HCT116 (cell line): ENCODE measurements at places on chromosomes 7 and 10.

- DNase-seq, result no peak
Measured at GRCh38 chr10:84543948-84544347, 215.6 kb downstream of the CCSER2 start.

DNA sequence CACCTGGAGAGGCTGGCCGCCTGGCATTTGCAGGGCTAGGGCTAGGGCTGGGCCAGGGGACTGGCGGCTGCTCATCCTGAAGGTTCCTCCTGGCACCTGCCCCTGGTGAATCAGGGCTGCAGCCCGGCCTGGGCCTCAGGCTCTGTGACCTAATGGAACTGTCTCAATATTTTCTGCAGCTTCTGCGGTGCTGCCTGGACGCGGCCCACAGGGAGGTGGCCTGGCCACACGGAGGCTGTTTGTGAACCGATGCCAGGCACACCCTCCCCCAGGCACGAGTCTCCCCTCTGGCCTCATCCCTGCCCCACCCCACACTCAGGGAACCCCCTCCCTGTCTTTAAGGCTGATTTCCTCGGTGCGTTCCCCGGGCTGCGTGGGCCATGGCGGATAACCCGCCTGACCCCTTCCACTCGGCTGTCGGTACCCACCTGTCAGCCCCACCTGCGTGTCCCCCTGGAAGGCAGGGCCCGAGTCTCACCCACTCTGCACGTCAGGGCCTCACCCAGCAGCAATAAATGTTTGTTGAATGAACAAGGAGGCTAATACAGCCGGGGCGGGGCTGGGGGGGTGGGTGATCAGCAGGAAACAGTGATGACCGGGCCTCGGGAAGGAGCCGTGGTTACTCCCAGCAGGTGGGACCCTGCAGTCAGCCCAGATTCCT, 54.5 kb upstream of the DNAJB6 start:
- DNase-seq, result no peak

DNA sequence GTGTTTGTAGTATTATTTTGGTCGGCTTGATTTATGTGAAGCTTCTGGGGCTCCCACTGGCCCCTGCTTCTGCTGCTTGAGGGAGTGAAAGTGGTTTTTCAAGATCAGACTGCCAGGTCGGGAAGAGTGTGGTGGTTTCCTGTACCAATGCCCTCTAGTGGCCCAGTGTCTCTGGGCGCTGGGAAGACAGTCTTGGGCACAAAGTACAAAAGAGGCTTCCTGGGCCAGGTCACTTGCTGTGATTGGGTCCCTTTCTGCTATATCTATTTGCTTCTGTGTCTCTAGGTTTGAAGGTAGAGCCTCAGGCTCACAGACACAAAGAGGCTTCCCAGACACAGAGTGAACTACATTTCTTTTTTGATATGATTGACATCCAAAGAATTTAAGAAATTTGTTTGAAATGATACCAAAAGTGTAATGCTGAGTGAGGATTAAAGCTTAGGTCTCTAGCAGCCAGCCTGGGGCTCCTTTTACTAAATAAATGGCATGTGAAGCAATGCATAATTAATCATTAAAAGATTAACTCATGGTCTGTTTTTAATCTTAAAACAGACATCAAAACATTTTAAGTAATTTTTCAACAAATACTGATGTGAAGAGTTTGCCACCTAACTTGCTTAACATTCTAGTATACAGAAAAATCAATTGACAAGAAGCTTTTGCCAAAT, 36.3 kb downstream of the ABCB1 start:
- peak; percentile 38 for DNase-seq

DNA sequence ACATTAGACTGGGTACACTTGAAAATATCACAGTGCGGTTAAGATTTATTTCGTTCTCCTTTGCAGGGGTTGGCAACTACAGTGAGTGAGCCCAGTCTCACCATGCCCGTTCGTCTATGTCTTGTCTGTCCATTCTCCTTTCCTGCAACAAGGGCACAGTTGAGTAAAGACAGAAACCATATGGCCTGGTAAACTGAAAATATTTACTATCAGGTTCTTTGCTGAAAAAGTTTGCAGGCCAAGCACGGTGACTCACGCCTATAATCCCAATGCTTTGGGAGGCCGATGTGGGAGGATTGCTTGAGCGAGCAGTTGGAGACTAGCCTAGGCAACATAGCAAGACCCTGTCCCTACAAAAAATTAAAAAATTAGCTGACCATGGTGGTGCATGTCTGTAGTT, 11.4 kb upstream of the KCTD7 start:
- DNase-seq, result no peak

DNA sequence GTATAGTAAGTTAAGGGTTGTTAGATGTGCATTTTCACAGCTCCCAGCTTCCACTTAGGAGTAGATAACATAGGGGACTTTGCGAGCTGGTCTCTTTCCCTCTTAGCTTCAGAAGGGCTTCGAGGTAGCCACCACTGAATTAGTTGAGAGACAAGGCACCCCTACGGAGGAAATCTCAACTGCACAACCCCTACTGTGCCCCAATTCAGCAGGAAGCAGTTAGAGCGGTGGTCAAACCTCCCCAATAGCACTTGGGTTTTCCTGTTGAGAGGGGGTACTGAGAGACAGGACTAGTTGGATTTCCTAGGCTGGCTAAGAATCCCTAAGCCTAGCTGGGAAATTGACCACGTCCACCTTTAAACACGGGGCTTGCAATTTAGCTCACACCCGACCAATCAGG, 1.1 kb upstream of the HERPUD2 start:
- no peak for DNase-seq

GRCh38 chr10:109853921-109854320, 69.4 kb downstream of the XPNPEP1 start:
- no peak for DNase-seq

GRCh38 chr7:143455491-143455890, 12.2 kb downstream of the TAS2R60 start:
- no peak for DNase-seq

GRCh38 chr10:49579621-49580020, 30.5 kb upstream of the SLC18A3 start:
- no peak for DNase-seq

- DNase-seq, result no peak
Measured at GRCh38 chr10:61784354-61785133, 117.0 kb upstream of the ARID5B start.

DNA sequence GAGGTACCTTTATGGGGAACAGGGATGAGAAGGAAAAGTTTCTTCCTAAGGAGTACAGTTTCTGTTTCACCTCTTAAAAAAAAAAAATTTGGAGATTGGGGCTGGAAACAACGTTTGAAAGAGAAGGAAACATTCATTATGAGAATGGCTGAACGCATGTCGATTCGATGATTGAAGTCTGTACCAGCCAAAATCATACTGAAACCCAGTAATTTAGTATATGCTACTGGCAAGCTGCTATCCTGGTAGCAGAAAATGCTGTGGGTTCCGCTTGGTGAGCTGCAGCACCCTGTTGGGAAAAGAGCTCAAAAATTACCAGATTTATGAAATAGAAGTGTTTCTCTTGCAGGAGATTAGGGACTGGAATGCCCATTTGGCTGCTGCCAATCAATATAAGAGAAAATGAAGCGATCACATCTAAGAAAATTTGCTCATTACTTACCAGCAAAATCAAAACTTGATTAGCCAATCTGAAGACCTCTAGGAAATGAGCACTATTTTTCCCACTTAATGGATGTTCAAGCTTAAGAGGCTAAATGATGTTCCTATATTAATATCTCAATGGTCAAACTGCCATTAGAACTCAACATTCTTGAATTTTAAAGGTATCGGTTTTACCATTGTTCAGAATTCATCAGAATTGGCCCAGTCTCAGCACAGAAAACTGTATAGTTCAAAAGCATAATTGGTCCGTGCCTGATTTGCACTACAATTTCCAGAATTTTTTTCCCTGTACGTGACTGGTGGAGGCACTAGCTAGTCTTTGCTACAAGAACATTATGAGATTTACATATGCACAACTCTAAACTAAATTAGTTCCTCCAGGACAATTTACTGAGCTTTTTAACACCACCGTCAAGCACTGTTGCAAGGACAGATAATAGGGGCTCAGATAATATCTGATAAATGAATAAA, 1.2 kb upstream of the ITGB1 start:
- no peak for DNase-seq

DNA sequence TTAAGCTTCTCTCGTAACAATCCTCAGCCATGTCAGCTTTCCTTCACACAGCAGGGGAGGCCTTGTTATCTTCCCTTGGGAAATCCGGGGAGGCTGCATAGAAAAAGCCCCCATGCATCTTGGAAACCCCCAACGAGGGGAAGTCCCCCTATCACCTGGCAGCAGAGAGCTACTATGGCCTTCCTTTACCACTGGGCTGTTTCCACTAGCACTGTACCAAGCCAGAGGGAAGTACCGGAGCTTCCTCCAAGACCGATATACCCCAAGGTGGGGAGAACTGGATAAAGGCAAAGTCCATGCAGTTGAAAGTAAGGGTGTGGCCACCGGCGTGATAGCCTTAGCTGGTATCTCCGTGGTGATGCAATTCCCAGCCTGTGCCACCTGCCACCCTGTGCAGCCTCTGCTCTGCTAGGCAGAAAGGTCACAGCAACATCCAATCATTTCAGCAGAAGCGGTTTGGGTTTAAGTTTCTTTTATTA, 4.4 kb upstream of the CLIP2 start:
- no peak for DNase-seq

DNA sequence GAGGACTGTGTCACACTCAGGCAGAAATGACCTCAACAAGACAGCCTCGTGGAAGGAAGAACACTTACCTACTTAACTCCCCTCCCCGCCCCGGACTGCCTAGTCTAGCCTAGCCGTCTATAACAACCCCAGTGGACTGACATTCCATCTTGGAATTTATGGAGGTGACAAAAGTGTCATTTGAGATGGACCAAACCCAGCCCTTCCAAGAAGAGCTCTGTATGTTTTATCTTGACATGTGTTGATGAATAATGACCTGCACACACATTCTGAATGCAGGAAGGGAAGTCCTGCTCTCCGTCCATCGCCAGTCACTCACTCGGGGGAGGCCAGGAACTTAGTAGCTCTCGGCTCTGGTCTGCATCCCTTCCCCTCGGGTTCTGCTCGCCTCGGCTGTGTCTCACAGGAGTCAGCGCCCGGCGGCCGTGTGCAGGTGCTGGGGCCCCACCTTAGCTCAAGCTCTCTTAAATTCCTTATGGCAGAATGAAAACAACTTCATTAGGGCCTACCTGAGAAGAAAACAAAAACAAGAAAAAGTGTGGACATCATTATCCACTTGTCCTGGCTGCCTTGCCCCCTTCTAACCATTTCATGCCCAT, 140.9 kb upstream of the NPS start:
- DNase-seq, result no peak

DNA sequence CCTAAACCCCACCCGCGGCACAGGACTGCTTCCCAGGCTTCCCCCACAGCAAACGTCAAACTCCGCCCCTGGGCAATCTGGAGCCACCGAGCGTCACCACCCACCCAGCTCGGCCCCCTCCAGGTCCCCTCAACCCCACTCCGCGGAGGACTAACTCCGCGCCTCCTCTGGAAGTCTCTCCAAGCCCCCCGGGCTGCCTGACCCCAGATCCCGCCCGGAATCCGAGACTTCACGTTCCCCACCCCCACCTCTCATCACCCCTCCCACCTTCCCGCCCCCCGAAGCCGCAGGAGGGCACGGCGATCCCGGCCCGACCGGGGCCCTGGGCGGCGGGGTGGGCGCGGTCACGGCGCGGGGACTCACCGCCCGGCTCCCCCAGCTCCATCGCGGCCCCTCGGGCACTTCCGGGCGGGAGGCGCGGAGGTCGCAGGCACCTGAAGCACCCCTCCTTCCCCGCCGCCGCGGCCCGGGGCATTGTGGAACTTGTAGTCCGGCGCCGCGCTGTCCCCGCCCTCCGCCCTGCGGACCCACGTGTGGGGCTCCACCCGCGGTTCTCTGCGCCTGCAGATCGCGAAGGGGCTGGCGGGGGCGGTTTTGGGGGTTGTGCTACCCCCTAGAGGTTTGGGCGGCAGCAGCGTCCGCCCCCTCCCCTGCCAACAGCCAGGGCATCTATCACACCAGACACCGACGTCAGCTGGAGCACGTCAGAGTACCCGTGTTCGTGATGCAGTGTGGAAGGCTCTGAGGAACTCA, at the start of gene TMUB1:
Gene TMUB1 (minus strand): TSS at position 423 of the 753 bp plus-strand sequence. CDS start 930 bp downstream, outside the sequence.
- no peak for DNase-seq

- no peak for DNase-seq
Measured at GRCh38 chr10:33337326-33337957, 3.0 kb upstream of the NRP1 start.

- peak; percentile 46 for DNase-seq
Measured at GRCh38 chr7:33836797-33837355, 68.5 kb upstream of the BMPER start.

GRCh38 chr10:57884965-57885617, 382.6 kb downstream of the IPMK start:
- no peak for DNase-seq
